Hematopoietic multipotent progenitor cell treated with erythropoietin and hydrocortisone succinate and interleukin-3 and kit ligand, for 15 days (in vitro differentiated cells): ENCODE measurements at places on chromosomes 2 and 18.
A peak's percentile ranks its signal among the peaks of the same experiment; 100 is the strongest.

GRCh38 chr2:151655663-151656398 lies 78.4 kb downstream of the NEB start:
- no peak for DNase-seq

GRCh38 chr2:69152847-69153583 lies 140.0 kb downstream of the ANTXR1 start:
- no peak for DNase-seq

- DNase-seq, result no peak
These were observed 87.5 kb upstream of the CTAGE1 start for GRCh38 chr18:22505141-22505591.

DNA sequence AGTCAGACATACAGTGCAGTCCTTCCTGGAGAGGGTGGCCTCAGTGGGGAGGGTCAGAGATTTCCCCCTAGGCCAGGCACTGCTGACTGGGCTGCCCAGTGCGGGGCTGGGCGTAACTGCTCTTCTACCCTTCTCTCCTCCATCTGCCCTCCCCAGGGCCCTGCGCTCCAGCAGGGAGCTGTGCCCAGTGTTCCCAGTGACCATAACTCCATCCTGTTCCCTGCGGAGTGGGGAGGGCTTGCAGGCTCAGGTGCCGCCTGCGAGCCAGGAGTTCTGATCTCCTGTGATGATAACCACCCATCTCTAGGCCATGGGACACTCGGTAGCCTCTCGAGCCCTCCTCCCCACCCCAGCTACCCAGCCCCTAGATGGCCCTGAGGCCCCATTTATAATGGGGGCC lies 107.6 kb downstream of the SMAD7 start:
- DNase-seq, result no peak

DNA sequence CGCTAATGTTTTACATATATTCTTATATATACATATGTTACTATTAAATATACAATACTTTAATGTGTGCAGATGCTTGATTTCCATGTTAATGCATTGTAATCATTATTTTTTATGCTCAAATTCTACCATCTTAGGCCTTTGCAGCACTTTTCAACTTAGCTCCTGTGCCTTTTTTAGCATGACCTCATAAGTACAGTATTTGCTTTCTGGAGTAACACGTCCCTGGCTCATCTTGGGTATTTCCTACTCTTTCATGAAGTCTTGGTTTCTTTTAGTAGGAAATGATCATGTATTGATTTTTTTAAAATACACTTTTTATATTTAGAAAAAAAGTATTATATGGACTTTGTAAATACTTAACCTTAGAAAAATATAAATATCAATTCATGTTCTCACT lies 36.5 kb downstream of the CAB39 start:
- no peak for DNase-seq

DNA sequence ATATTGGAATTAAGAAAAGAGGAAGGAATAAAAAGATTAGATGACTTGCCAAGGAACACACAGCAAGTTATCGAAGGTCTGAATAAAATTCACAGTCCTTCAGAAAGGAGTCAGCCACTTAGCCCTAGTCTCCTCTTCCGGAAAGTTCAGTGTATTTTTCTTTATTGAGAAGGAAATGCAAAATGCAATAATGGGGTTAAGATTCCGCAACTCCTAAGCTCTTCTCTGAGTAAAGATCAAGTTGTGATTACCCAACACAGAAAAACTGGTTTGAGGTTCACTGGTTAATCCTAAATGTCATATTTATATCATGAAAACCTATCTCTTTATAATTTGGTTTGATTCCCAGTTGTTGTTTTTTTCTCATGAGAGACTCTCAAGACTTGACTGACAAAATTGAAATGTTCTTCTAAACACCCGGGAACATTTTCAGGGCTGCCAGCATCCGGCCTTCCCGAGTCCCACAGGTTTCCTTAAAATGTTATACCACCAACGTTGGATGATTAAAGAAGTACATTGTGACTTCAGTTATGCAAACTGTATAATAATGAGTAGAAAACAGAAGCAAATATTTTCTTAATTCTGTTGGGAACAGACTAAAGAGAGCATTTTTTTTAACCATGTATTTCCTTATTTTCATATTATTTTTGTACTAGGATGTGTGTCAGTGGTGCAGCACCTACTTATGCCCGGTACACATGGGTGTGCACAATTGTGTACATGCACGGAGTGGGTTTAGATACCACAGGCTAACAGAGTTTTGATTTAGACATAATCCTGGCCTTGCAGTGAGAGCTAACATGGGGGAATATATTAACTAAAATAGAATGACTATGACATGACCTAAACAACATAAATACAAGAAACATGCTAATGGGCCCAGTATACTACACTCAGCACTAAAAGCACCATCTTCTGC lies 100.2 kb downstream of the STK39 start:
- no peak for DNase-seq

DNA sequence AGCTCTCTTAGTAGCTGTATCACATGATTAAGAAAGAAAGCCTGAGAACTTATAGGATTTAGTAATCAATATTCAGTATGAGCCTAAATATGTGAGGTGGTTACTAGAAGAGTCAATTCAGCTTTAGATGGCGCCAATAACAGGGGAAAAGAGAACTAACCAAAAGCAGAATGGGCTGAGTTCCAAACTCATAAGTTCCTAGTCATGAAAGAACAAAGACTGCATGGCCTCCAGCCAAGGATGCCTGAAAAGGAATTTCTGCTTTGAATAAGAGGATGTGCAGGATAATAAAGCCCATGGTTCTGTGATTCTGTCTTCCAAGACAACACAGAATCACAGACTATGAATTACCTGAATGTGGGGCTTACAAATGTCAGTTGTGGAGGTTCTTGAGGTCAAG lies 196.5 kb downstream of the SATB2 start:
- no peak for DNase-seq

DNA sequence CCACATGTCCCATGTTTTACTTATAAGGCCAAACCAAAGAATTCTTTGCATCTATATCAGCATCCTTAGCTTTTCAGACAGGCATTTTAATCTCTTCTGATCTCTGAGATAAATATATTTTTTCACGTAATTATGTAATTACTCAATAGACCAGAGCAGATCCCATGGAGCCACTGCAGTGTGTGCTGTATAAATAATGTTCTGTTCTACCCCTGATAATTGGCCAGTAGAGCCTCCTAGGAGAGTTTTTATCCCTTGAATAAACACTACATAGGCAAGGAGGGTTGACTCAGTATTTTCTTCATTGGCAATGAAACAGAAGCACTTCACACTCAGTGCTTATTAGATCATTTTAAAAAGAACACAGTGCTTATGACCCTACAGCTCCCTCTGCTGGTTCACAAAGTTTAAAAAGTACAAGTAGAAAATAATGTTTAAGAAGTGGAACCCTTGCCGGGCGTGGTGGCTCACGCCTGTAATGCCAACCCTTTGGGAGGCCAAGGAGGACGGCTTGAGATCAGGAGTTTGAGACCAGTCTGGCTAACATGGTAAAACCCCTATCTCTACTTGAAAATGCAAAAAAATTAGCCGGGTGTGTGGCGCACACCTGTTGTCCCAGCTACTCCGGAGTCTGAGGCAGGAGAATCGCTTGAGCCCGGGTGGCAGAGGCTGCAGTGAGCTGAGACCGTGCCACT lies 91.9 kb downstream of the PPP1R1C start:
- peak; percentile 13 for DNase-seq

DNA sequence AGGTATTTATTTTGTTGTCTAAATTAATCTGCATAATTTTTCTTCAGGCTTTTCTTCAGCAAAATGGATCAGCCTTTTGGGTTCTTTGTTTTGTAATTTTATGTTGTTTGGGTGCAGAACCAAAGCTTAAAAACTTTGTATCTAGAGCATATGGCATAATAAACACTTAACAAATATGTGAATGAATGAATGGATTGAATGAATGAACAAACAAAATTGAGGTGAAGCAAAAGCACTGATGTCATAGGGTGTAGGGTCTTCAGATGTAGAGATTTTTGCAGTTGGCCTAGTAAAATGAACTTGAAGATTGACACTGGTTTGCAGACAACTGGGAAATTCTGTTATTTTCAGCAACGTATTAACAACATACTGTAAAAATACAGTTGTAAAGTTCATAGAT lies 17.3 kb downstream of the VAPA start:
- DNase-seq, result no peak

GRCh38 chr2:37326285-37326684 lies 1.7 kb upstream of the PRKD3 start:
- DNase-seq, result no peak

GRCh38 chr2:234165421-234165820 lies 114.9 kb downstream of the SPP2 start:
- no peak for DNase-seq

GRCh38 chr2:95052307-95052706 lies 26.8 kb downstream of the MAL start:
- DNase-seq, result no peak

- no peak for DNase-seq
These were observed 47.1 kb downstream of the SPTBN1 start for GRCh38 chr2:54503192-54503591.

DNA sequence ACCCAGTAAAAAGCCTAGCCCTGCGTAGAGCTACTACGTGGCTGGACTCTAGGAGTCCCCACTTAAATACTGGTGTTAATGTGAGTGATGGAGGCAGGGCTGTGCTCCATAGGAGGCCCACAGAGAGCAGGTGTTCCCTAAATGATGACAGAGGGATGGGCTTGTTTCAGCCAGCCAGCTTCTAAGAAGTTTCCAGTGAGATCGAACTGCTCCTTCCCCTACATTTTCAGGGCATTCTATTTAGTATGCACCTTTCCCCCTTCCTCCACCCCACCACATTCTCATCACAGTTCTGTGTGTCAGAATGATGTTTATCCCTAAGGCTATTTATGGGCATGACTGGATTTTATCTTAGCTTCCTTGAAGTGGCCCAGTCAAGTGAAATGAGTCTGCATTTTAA lies 213.0 kb downstream of the TRIB2 start:
- no peak for DNase-seq

DNA sequence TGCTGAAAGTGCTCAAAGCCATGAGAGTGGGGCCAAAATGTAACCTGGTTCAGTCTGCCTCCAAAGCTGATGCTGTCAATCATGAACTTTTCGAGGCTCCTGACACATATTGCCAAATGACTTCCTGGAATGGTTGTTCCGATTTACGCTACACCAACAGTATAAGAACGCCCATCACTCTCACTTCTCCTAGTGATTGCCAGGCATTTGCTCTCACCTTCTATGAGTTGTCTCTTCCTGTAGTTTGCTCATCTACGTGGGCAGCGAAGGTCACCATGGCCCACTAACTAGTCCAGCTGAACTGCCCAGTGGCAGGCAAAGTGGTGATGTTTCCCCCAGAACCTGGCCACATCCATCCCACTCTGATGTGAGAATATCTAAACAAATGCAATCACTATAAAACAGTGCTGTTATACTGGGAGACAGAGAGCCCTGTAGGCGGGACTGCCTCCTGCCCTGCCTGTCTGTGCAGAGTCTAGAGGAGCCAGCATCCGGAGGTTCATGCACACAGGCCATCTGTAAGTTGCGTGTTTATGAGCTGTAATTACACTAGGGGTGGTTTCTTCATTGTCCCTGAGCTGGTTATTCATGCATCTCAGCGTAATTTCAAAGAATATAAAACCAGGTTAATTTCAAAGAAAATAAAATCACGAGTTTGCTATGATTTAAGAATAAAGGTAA lies 8.8 kb upstream of the CABLES1 start:
- no peak for DNase-seq

DNA sequence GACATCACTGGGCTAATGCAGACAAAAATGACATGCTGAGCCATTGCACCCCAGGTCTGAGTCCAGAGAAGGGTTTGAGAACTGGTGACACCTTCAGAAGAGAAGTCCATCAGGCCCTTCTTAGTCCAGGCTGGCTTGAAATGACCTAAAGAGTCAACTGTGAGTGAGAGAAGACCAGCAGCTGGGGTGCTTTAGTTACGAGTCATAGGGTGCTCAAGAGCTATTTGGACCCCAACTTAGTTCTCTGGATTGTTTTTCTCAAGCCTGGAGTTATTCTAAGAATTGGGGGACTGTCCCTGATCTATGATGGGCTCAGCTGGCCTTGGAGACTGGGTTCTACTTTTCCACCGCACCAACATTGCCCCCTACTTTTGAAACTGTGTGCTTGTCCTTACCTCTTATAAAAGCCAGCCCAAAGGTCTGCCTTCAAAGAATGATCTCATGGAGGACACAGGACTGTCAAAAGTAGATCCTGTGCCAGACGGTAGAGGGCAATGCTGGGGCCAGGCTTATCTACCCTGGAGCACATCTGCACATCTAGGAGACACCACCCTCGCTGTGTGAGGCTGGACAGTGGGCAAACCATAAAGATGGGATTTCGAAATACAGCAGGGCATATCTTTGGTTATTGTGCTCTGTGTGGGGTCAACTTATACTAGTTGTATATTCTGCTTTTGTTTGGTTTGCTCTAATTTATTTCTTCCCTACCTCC lies 333.0 kb upstream of the SLC14A2 start:
- no peak for DNase-seq

GRCh38 chr2:152740743-152741328 lies 22.4 kb downstream of the ARL6IP6 start:
- peak; percentile 79 for DNase-seq

GRCh38 chr2:230161184-230161583 lies 58.6 kb downstream of the SP110 start:
- no peak for DNase-seq

- no peak for DNase-seq
These were observed 53.8 kb downstream of the SMCHD1 start for GRCh38 chr18:2709316-2709715.

- no peak for DNase-seq
These were observed 55.6 kb downstream of the ITGB6 start for GRCh38 chr2:160144280-160144990.

- no peak for DNase-seq
These were observed 75.0 kb downstream of the NRP2 start for GRCh38 chr2:205757271-205757670.

DNA sequence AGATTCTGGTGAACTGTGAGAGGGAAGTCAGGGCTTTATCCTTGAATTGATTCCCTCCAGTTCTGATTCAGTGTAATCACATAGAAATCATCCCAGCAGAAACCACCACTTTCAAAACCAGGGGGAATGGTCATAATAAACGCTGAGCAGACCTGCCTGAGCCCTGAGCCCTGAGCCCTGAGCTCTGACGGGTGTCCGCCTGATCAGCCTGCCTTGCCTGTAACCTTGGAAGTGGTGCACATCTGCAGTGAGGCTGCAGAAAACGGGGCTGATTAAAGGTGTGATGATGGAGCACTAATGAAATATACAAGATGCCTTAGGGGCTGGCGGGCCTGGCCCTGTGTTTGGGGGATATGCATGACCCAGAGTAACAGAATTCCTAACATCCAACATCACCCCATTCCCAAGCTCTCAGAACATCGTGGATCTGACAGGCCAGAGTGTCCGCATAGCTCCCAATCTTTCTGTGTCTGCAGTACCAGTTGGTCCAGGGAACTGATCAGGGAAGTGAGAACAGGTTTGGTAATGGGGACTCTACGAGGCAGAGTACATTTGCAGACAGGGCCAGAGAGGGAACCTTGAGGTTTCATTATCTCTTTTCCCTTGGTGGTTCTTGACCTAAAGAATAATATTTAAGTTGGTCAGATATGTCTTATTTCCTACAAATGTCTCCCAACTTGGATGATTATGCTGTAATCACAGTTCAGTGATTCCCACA lies 37.8 kb downstream of the KCTD18 start:
- DNase-seq, result no peak
